ENCODE measurements at places on chromosomes 1 and 21.

GRCh38 chr1:19484798-19485361 lies 459 bp downstream of the CAPZB start:
- DNase-seq, result no peak

GRCh38 chr1:63859480-63860275 lies 85.9 kb downstream of the ROR1 start:
- no peak for DNase-seq

GRCh38 chr1:106675558-106675957 lies 380.9 kb upstream of the PRMT6 start:
- no peak for DNase-seq

DNA sequence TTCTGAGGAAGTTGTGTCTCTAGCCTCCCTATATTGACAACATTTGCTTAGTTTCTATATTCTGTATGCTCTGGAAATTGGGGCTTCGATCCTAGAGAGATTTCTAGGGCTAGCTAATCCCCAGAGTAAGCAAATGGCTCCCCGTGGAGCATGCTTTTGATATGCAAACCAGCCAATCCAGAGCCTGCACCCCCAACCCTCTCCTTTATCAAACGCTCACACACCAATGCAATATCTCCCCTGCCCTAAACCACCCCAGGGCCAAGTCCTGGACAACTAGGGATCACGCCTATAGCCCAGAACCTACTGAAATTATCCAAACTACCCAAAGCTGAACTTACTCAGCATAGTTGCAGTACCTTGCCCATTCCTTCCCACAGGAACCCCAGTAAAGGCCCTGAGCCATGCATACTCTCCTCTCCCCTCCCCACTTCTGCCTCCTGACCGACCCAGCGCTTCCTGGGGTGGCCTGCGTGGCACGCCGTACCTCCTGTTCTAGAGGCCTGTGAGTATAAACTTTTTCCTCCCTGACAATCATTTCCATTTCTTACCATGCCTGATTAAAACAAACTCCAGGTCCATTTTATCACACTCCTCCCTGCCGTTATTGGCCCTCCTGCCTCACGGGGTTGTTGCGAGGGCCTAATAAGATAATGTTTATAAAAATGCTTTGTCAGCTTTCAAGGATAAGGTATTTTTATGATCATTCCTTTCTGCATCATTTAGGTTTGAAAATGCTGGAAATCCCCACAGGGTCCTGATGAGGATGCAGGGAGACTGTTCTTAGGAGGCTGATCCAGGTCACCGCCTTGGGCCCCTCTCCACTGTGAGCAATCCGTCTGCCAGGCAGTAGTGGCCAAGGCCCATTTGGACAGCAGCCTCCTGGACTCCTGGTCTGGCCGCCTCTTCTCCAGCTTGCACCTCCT lies 102.7 kb downstream of the TENT5C start:
- DNase-seq, result no peak

DNA sequence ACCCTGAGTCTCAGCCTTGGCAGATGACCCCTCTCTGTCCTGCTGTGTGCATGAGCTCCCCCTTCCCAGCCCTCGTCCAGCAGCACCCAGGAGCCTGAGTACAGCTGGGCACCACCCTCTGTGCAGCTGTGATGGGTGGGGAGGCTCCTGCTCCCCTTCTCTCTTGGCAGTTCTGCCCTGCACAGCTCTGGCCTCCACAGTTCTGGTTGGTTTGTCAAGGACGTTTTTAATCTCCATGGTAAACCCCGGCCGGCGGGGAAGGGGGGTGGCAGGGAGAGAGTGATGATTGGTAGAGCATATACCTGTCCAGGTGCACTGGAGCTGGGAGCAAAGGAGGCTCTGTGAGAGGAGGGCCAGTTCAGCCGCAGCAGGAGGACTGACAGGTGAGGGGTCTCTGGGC lies at the start of gene CLCNKA:
Gene CLCNKA, plus strand, starts transcription at position 356 of the 400 bp plus-strand sequence. CDS start 584 bp downstream, outside the sequence.
- DNase-seq, result no peak

GRCh38 chr1:78280626-78281025 lies 210.1 kb upstream of the PTGFR start:
- no peak for DNase-seq

DNA sequence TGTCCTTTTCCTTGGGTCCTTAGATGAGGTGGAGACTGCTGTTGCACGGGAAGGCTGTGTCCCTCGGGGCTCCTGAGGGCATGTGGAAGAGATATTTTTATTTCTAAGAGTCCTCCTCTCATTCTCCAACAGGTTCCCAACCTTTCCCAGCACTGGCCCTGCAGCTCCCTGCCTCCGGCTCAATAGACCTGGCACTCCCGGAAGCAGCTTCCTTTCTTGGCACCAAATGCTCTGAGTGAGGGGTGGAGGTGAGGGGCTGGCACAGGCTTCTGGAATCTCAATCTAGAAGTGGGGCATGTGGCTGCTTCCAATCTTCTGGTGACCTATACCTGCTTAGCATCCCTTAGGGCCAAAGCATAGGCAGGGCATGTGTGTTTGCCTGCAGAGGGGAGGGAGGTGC lies 4.5 kb downstream of the ETV3L start:
- DNase-seq, result no peak

DNA sequence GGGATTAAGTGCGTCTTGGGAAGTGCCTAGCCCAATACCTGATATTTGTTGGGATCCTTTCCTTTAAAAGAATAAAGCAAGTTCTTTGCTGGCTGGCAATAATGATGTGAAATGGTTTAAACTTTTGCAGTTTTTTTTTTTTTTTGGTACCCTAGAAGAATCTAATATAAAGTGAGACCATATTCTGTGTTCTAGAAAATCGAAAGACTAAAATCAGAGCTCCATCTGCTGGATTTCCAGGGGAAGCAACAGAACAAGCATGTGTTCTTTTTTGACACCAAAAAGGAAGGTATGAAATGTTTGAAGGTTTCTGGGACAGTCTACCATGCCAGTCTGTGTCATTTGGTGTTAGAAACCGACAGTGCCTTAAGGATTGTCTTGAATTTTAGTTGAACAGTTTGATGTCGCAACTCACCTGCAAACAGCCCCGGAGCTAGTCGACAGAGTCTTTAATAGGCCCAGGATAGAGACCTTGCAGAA lies 6.4 kb downstream of the UTP11 start:
- no peak for DNase-seq

- DNase-seq, result no peak
These were observed 200.6 kb upstream of the HMCN1 start for GRCh38 chr1:185533596-185533995.
